ENCODE measurements at places on chromosomes 7 and 10. TPM values are rescaled to one million over a fixed set of nuclear protein-coding genes. Genes with fewer than 3 reads are reported as not detected.
A peak's percentile ranks its signal among the peaks of the same experiment; 100 is the strongest.

DNA sequence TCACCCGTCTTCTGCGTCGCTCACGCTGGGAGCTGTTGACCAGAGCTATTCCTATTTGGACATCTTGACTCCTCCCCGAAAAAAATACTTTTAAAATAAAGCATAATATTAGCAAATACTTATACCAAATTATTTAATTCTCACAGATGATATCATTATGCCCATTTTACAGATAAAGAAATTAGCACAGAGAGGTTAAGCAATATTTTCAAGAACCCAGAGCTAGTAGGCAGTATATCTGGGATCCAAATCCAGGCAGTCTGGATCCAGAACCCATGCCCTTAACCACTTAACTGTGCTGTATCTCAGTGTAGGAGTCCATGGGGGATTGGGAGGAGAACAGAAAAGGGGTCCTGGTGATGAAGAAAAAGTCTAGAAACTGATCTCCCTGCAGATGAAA, 6.1 kb downstream of the IQUB start:
- H3K4me3 ChIP-seq: no peak overlapping the region
- H3K27ac ChIP-seq: no peak overlapping the region
- no peak for DNase-seq
- peaks cover 2% of the 10 kb centered on the region for H3K27me3 ChIP-seq

DNA sequence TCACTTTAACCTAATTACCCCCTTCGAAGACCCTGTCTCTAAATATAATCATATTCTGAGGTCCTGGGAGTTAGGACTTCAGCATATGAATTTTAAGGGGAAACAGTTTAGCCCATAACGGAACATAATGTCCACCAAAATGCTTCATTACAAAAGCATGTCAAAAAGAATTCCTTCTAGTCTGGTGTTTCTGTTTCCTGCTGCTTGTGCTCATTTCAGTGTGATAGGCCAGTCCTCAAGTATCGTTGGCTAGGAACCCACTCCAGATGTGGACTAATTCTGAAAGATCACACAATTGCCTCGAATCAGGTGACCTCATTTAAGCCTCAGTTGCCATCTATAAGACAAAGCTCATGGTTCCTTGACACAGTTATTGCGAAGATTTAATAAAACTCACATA, 29.6 kb downstream of the INPP5F start:
- H3K4me3 ChIP-seq: no peak overlapping the region
- no peaks in the 10 kb centered on the region for H3K27me3 ChIP-seq
- DNase-seq: no peak
- H3K4me1 ChIP-seq: peaks cover 7% of the 10 kb centered on the region

DNA sequence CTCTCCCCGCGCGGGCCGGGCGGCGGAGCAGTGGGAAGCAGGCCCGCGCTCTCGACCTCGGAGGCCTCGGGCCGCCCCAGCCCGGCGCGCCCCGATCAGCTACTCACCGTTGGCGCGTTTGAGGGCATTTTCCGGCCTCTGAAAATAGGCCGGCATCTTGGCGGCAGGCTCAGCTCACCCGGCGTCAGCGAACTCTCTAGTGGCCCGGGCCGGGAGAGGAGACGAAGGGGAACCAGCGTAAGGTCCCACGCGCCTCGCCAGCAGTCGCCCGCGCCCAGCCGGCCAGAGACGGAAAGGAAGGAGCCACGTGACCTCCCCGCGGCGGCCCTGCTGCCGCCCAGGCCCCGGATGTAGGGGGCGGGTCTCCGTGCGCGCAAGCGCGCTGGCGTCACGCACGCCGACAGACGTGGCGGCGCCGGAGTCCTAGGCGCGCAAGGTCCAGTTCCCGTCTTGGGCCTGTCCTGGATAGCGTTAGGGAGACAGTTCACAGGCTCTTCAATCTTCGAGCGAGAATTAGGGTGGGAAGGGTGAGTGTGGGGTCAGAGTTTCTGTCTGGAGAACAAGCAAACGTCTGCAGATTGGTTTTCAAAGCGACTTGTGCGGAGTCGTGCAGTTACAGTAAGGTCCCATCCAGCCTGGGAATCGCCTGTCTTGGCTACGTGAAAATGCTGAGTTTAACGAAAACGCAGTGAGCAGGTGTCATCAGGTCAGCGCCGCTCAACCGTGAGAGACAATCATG, at the start of gene EIF3A:
EIF3A (minus strand) TSS at position 297 of the 739 bp plus-strand sequence; CDS start at position 156, 141 bp downstream.
- no peaks in the 10 kb centered on the region for H3K36me3 ChIP-seq
- peak within 1 kb of the TSS; percentile 98 for H3K27ac ChIP-seq
- H3K27me3 ChIP-seq: no peaks in the 10 kb centered on the region
- peak within 1 kb of the TSS; percentile 94 for H3K4me3 ChIP-seq
- peak; percentile 92 for DNase-seq

The MNX1 gene
- 0.16 TPM for total RNA-seq

The SDK1 gene
- total RNA-seq: 1.8 TPM

DNA sequence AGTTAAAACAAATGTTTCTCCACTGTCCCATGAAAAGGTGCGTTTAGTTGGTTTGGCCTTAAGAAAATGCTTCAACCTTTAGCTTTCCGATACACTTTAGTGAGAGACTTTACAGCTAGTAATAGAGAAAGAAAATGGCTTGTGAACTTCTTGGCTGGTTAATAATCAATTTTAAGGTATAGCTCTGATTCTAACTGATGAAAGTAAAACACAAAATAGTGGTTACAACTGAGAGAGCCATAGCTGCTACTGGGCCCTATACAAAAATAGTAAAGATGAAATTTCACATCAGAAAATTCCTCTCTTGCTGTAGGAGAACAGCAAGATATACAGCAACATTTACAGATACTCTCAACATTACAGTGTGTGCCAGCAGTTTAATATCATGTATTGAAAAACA, 371.4 kb downstream of the PHTF2 start:
- H3K4me3 ChIP-seq: no peak overlapping the region
- H3K27ac ChIP-seq: no peak overlapping the region
- H3K36me3 ChIP-seq: no peaks in the 10 kb centered on the region
- H3K27me3 ChIP-seq: no peaks in the 10 kb centered on the region

The GNGT1 gene
- total RNA-seq: not detected

The OLAH gene
- total RNA-seq: 0.69 TPM

The TMEM176A gene
- total RNA-seq: 5.2 TPM

DNA sequence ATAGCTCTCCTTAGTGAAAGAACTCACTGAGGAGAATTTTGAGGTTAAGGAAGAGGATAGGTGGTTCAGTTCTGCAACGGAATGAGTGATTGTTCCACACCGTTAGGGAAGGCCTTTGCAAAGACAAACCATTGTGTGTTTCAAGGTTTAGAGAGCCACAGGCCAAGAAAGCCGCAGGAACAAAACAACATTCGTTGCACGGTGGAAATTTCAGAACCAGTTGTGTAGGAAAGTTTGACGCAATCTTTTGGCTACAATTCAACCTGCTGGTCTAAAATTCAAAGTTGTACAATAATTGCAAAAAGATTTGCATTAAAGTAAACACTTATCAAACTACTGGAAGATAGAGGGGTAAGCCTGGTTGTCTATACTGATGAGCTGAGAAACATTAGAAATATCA, 91.4 kb downstream of the FAM107B start:
- no peaks in the 10 kb centered on the region for H3K27me3 ChIP-seq
- H3K27ac ChIP-seq: no peak overlapping the region
- DNase-seq: no peak
- no peak overlapping the region for H3K4me3 ChIP-seq

DNA sequence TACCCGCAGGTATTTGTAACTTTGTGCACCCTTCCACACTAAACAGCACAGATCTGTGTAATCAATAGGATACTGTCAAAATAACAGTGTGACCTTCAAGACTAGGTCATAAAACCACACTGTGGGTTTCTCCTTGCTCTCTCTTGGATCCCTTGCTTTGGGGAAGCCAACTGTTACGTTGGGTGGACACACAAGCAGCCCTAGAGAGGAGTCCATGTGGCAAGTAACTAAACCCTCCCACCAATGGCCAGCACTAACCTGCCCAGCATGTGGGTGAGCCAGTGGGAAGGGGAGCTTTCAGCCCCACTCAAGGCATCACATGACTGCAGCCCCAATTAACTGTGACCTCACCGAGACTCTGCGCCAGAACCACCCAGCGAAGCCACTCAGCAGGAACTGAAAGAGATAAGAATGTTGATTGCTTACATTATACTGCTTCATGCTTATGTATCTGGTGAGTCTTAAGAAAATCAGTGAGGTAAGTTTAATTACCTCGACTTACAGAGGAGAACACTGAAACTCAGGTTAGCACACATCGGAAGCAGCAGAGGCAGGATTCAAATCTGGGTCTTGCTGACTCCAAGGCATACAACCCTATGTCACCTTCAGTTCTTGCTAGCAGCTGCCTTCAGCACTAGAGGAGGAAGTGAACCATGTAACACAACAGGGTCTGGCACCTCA, 9.4 kb upstream of the ZC3HAV1 start:
- no peaks in the 10 kb centered on the region for H3K4me1 ChIP-seq
- H3K27me3 ChIP-seq: no peaks in the 10 kb centered on the region
- H3K27ac ChIP-seq: no peak overlapping the region
- DNase-seq: no peak
- H3K4me3 ChIP-seq: no peak overlapping the region

The TWIST1 gene
- total RNA-seq: not detected

DNA sequence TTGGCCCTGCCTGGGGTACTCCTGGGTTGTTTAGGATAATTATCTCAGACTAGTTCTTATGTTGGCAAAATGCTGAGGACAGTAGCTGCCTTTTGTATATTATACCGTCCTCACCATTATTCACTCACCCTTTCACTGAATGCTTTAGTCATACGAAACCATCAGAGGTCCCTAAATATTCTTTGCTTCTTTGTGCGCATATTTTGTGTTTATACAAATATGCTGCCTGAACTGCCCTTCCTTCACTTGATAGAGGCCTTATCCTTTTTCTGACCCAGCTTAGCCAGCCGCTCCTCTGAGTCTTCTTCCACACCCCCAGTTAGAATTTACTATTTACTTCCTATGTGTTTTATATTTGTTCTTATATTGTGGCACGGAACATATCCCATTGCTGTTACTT, 70.2 kb upstream of the OSBPL3 start:
- H3K36me3 ChIP-seq: no peaks in the 10 kb centered on the region
- H3K4me3 ChIP-seq: no peak overlapping the region
- no peak overlapping the region for H3K27ac ChIP-seq
- no peak for DNase-seq
- H3K27me3 ChIP-seq: no peaks in the 10 kb centered on the region
- no peaks in the 10 kb centered on the region for H3K4me1 ChIP-seq

The AIMP2 gene
- total RNA-seq: 272 TPM

- no peak overlapping the region for H3K4me3 ChIP-seq
- peaks cover 3% of the 10 kb centered on the region for H3K4me1 ChIP-seq
- no peaks in the 10 kb centered on the region for H3K36me3 ChIP-seq
- no peak for DNase-seq
Measured at GRCh38 chr10:124298891-124299290, 119.8 kb downstream of the OAT start.

DNA sequence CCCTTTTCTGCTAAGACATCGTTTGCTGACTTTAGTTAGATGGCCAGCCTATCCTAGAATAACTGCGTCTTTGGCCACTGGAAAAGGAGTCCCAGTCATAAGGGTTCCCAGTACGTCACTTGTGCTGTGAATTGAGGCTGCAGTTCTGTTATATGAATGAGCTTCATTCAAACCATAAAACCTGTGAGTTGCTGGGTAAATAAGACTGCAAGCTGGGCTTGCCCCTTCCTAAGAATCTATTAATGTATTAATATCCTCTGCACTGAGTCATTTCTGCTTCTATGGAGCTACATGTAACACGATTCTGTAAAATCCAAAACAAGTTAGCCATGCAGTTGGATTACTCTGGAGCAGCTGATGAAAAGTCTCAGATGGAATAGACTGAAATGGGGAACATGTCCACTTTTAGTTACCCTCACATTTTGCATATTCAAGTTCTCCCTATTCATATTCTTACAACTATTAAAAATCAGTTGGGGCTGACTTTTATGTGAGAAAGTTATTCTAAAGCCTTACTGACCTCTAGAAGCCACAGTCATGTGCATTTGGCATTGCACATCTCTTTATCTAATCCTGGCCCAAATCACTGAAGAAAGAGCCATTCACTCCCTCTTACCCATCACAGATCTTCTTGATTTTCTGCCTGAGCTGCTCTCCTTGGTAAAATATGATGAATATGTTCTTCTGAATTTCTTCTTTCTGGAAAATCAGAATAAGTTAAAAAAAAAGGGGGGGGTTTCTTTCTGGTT, 41.8 kb upstream of the TMEM213 start:
- no peak overlapping the region for H3K27ac ChIP-seq
- no peaks in the 10 kb centered on the region for H3K36me3 ChIP-seq
- H3K4me3 ChIP-seq: no peak overlapping the region
- H3K4me1 ChIP-seq: no peaks in the 10 kb centered on the region
- no peak for DNase-seq
- H3K27me3 ChIP-seq: no peaks in the 10 kb centered on the region

The OPALIN gene
- not detected for total RNA-seq

- H3K27me3 ChIP-seq: no peaks in the 10 kb centered on the region
- H3K4me3 ChIP-seq: peak within 1 kb of the TSS; percentile 31
- peak; percentile 48 for DNase-seq
- peak within 1 kb of the TSS; percentile 73 for H3K27ac ChIP-seq
- no peaks in the 10 kb centered on the region for H3K4me1 ChIP-seq
Measured at GRCh38 chr7:15561835-15562234, at the start of gene AGMO. Gene AGMO, minus strand, starts transcription at chr7:15562015.

- H3K27ac ChIP-seq: no peak overlapping the region
- H3K27me3 ChIP-seq: no peaks in the 10 kb centered on the region
- H3K4me3 ChIP-seq: no peak overlapping the region
- no peaks in the 10 kb centered on the region for H3K4me1 ChIP-seq
- H3K36me3 ChIP-seq: no peaks in the 10 kb centered on the region
Measured at GRCh38 chr7:124784879-124785818, 19.6 kb upstream of the GPR37 start.

DNA sequence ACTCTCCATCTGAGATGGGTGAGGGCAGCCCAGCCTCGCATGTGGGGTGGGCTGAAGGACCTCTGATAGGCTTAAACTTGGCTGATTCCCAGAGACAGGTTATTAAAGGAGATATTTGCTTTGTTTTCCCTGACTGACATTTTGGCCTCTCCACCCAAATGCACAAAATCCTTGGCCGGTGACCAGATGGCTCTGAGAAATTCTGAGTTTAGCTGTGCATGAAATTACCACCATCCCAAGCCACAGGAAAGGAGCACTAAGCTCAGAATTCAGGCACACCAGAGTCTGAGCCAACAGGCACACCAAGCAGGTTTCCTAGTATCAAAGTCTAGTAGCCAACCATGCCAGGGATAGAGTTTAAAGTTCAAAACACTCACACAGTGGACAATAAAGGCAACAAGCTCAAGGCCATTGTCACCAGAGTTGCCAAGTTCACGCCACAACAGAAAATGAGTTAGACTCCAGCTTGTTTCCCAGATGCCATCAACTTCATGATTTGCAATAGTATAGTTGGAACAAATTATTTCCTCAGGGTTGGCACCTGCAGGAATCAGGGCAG, 387.6 kb downstream of the KCNMA1 start:
- H3K27ac ChIP-seq: no peak overlapping the region
- H3K4me3 ChIP-seq: no peak overlapping the region
- DNase-seq: no peak
- no peaks in the 10 kb centered on the region for H3K4me1 ChIP-seq
- H3K36me3 ChIP-seq: no peaks in the 10 kb centered on the region
- H3K27me3 ChIP-seq: no peaks in the 10 kb centered on the region

Measured in gastrocnemius medialis (tissue), 4 donors.